ENCODE measurements at places on chromosomes 6 and 20.

GRCh38 chr6:121823437-121823851 is 388.0 kb downstream of the GJA1 start:
- no peak for DNase-seq

DNA sequence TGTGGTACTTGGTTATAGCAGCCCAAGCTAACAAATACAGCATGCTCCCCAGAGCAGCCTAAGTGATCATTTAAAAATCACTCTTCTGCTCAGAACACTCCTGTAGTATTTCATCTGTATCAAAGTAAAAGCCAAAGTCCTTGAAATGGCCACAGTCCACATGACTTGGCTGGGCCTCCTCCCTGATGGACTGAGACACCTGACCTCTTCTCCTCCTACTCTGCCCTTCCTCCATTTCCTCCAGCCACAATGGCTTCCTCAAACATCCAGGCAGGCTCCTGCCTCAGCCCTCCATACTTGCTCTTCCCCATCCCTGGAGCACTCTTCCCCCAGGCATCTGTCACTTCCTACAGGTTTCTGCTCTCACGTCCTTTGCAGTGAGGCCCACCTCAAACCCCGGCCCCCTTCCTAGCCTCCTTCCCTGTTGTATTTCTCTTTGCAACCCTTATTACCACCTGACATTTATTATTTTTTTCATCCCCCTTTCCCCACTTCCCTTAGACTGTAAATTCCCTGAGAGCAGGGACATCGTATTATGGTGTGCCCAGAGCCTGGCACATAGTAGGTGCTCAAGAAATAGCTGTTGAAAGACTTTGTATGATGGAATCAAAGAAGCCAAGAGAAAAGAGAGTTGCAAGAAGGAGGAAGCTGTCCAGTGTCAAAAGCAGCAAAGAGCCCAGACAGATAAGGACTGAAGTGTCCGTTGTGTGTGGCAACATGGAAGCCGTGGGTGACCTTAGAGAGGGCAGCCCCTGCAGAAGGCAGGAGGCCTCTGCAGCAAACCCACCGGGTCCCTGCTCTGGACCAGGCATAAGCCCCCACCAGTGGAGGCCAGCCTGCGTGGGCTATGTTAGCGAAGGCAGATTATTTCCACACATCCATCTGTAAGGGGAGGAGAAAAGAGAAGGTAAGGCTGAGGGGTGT is 87.5 kb downstream of the TRERF1 start:
- no peak for DNase-seq

DNA sequence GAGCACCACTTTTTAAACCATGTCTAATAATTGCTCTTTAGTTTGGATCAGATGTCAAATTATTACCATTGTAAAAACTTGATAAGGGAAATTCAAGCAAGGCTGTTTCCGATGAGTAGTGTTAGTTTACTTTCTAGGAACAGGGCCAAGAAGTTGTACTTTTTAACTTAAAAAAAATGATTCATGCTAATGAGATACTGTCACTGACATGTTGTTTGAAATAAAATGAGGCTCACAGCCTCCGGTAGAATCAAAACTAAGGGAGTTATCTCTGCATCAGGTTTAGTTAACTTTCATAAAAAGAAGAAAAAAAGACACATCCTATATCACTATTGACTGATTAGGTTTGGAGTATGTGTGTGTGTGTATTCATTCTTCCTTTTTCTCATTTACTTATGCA is 55.2 kb upstream of the SUPT3H start:
- DNase-seq = no peak

DNA sequence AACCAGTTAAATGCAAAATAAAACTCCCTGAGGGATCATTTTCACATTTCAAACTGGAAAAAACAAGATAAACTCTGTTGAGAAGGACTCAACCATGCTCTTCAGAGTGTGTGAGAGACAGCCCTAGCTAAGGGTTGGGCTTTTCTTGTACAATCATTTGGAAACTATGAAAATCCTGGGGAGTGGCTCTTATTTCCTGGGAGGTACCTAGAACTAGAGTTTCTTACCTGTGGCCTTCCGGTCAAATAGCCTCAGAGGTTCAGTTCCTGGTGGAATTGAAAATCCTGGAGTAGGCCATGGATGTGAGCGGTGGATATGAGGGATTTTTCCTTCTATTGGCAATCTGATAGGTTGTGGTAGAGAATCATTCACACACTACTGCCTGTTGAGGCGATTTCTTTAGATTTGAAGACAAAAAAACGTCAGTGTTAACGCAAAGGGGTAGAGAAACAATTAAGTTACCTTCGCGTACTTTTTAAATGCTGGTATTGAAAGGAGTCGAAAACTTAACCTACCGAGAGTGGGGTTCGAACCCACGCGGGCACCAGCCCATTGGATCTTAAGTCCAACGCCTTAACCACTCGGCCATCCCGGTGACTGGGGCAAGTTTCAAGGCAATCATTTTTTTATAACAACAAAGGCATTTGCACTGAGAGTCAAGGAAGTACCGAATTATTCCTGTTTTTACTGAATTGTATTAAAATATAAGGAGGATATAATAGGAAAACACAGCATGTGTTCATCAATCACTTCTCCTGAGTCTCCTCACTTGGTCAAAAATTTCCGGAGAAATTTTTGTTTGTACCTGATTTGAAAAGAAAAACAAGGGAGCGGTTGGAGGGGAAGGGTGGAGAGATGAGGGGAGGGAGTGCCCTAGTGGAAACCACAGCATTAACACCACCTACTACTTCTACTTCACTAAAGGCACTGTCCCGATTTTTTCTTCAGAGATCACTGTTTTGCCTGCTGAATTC is 191.3 kb downstream of the OR2B2 start:
- DNase-seq = no peak

DNA sequence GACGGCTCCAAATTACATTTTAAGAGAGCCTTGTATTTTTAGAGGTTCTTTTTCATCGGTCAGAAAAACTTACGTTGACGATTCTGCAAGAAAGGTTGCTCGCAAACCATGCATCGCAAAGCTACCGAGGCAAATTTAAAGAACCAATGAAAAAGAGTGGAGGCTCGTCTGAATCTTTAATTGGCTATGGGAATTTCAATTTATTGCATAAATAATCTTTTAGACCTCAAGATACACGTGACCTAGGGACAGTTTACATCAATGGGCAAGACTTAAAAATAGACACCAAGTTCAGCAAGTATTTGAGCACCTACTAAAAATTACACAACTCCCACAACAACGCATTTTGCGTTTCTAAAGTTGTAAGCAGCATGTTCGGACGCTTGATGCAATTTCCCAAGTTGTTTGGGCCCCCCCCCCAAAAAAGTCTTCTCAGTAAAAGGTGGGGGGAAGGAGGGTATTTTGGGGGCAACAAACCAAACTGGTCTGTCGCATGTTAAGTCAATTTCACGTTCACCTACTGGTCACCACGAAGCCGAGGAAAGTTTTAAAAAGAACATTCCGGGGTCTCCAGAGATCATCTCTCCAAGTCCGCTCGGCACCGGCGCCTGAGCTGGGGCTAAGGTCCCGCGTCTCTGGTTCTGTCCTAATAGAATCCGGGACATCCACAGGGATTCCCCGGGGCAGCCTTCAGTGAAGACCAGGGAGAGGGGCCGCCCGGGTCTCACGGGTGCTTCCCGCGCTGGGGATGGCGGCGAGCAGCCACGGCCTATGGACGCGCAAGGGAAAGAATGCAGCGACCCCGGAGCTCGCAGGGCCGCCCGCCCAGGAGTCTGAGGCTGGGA is 851 bp downstream of the SNX5 start:
- no peak for DNase-seq

DNA sequence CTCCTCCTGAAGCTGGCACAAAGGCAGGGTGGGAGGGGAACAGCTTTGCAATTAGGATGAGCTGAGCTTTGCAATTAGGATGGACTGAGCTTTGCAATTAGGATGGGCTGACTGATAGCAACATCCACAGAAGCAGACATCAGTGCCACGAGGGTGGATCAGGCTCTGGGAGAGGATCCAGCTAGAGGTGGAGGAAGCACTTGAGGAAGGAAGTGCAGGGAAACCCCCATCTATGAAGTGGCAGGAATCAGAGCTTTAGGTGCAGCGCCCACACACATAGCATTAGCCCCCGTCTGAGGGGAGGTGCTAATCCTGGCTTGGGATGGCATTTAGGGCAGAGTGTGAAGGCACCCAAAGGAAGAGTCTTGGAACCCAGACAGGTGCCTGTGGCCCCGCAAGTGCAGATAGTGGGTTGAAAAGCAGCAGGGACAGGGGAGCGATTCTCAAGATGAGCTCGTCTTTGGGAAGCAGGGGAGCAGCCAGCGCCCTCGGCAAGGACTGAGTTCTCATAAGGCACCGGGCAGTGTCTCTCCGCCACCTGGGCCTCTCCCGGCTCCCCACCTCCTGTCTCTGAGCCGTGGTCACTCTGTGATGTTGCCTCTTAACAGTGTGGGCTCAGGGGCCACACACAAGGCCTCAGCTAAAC is 12.0 kb upstream of the THBS2 start:
- DNase-seq = no peak

DNA sequence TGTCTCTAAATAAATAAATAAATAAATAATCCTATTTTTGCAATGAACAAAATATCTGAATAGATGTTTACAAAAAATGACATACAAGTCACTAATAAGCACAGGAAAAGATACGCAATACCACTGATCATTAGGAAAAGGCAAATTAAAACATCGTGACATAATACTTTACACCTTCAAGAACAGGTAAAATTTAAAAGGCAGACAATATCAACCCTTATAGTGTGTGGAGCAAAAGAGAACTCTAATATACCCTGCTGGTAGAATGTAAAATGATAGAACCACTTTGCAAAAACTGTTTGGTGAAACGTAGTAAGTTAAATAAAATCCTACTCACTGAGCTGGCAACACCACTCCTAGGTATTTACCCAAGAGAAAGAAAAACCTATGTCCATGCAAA is 67.4 kb downstream of the ZMYND8 start:
- no peak for DNase-seq

Data from SK-N-DZ (cell line).